ENCODE measurements at places on chromosomes 7 and 10.
A peak's percentile ranks its signal among the peaks of the same experiment; 100 is the strongest.

GRCh38 chr7:47218378-47219176, 363.3 kb downstream of the TNS3 start:
- H3K27ac ChIP-seq: no peak overlapping the region
- DNase-seq: no peak

- no peaks in the 10 kb centered on the region for H3K36me3 ChIP-seq
- DNase-seq: peak; percentile 6
- peak overlapping the region; percentile 71 for H3K4me3 ChIP-seq
- H3K4me1 ChIP-seq: peaks cover 20% of the 10 kb centered on the region
These were observed 874 bp upstream of the BAMBI start for GRCh38 chr10:28676326-28676967.

DNA sequence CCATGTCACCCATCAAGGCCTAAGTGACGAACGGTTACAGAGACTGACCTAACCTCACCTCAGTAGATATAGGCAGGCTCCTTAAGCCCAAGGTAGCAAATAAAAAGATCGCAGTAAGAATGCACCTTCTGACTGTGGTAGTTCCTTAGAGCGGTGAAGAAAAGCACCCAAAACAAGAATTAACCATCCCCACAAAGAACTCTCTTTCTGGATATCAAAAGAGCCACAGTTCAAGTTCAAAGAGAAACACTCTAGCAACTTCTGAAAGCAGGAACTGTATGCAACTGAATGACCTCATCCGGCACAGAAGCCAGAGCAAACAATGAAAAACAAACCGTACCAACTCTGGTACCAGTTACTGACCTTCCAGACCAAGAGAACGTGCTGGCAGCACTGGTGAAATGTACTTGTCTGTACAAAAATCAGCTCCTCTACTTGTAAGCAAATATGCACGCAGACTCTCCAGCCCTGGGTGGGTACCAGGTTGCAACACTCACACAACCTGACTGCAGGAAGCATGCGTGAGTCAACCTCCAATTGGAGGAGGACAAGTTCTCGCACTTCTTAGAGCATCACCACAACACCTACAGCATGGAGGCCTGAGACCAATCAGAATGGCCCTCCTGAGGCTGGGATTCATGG, 202.7 kb downstream of the FAM107B start:
- peaks cover 59% of the 10 kb centered on the region for H3K36me3 ChIP-seq
- peaks cover 59% of the 10 kb centered on the region for H3K4me1 ChIP-seq
- DNase-seq: peak; percentile 59
- H3K27me3 ChIP-seq: no peaks in the 10 kb centered on the region
- H3K27ac ChIP-seq: peak overlapping the region; percentile 95

- no peak overlapping the region for H3K27ac ChIP-seq
- no peaks in the 10 kb centered on the region for H3K4me1 ChIP-seq
- H3K27me3 ChIP-seq: peaks cover 9% of the 10 kb centered on the region
- H3K4me3 ChIP-seq: no peak overlapping the region
- no peak for DNase-seq
These were observed 590.9 kb upstream of the MGMT start for GRCh38 chr10:128875956-128876736.

- peaks cover 2% of the 10 kb centered on the region for H3K27me3 ChIP-seq
- no peak overlapping the region for H3K4me3 ChIP-seq
- H3K36me3 ChIP-seq: no peaks in the 10 kb centered on the region
- H3K27ac ChIP-seq: no peak overlapping the region
- peaks cover 11% of the 10 kb centered on the region for H3K4me1 ChIP-seq
These were observed 86.1 kb downstream of the LRRTM3 start for GRCh38 chr10:67011981-67012380.

DNA sequence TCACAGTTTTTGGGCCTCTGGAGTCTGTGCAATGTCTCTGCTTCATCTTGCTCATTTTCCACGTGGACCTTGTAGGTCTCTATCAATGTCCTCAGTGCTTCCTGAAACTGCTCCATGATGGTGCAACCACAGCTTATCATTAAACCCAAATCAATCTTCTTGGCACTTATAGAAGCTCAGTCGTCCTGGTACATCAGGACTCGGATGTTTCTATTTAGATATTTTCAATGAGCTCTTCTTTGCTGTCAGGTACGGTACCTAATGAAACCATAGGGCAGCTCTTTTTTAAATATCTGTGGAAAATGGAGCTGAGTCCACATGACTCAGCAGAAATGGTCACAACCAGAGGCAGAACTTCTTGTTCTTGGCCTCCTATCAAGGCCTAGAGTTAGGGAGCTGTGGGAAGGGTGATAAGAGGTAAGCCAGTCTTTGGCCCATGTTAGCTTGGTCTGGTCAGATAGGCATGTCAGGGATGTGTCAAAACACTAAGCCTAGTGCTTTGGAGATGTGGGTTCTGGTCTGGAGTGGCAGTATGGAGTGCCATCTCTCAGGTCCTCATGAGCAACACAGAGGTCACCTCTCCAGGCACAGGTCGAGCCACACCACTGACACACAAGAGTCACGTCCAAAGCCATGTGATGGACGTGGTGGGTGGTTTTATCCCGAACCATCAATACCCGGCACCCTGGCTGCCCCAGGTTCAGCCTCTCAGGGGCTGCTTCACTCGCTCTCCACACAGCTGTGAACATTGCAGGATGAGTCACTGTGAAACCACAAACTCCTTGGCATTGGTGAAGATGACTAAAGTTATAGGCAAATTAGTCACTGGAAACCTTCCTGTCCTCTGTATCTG, 87.0 kb downstream of the TBXAS1 start:
- peak overlapping the region; percentile 35 for H3K27ac ChIP-seq
- DNase-seq: peak; percentile 84
- H3K36me3 ChIP-seq: no peaks in the 10 kb centered on the region
- peaks cover 17% of the 10 kb centered on the region for H3K4me1 ChIP-seq

DNA sequence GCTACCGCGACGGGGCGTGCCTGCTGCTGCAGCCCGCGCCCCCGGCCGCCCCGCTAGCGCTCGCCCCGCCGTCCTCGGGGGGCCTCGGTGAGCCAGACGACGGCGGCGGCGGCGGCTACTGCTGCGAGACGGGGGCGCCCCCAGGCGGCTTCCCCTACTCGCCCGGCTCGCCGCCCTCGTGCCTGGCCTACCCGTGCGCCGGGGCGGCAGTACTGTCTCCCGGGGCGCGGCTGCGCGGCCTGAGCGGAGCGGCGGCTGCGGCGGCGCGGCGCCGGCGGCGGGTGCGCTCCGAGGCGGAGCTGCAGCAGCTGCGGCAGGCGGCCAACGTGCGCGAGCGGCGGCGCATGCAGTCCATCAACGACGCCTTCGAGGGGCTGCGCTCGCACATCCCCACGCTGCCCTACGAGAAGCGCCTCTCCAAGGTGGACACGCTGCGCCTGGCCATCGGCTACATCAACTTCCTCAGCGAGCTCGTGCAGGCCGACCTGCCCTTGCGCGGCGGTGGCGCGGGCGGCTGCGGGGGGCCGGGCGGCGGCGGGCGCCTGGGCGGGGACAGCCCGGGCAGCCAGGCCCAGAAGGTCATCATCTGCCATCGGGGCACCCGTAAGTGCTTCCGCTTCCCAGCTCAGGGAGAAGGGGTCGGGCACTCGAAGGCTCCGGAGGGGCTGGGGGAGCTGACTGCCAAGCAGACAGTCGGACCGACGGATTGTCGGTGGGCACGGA, 761 bp downstream of the PTF1A start:
- no peak for DNase-seq
- no peaks in the 10 kb centered on the region for H3K36me3 ChIP-seq
- H3K27ac ChIP-seq: no peak overlapping the region
- H3K4me3 ChIP-seq: no peak overlapping the region

All from T-helper 2 cell treated with Interferon-gamma antibody and Interleukin-4, amounts not matched to agents 5 μg/mL and 100 μg/mL, for 36 hours (primary cell).